ENCODE measurements at places on chromosomes 7 and 10. TPM values are rescaled to one million over a fixed set of nuclear protein-coding genes. Genes with fewer than 3 reads are reported as not detected.

LRCH4 gene
- total RNA-seq = 34.5 TPM

EMX2 gene
- not detected for total RNA-seq

TMEM225B gene
- total RNA-seq = not detected

C10orf71 gene
- not detected for total RNA-seq

SMNDC1 gene
- 53.5 TPM for total RNA-seq

FBXL13 gene
- 1.2 TPM for total RNA-seq

HOXA13 gene
- not detected for total RNA-seq

GIMAP7 gene
- not detected for total RNA-seq

UTF1 gene
- 21.7 TPM for total RNA-seq

OPN1SW gene
- not detected for total RNA-seq

GSTO2 gene
- 12.7 TPM for total RNA-seq

LMBR1 gene
- 62.9 TPM for total RNA-seq

CFAP69 gene
- 3.2 TPM for total RNA-seq

ATOH7 gene
- total RNA-seq = 0.39 TPM

MCM10 gene
- 60.3 TPM for total RNA-seq

PHF14 gene
- total RNA-seq = 70.6 TPM

SLC39A12 gene
- total RNA-seq = not detected

PIK3CG gene
- total RNA-seq = not detected

SOSTDC1 gene
- total RNA-seq = 0.55 TPM

DPYSL4 gene
- total RNA-seq = 15.2 TPM

ADRA2A gene
- total RNA-seq = 7.3 TPM

PITX3 gene
- 0.54 TPM for total RNA-seq

POU6F2 gene
- total RNA-seq = 2.0 TPM
